CD4-positive, alpha-beta T cell treated with Interleukin-6 at 100 ng/mL for 8 hours (primary cell): ENCODE measurements at places on chromosomes 7 and 10.

DNA sequence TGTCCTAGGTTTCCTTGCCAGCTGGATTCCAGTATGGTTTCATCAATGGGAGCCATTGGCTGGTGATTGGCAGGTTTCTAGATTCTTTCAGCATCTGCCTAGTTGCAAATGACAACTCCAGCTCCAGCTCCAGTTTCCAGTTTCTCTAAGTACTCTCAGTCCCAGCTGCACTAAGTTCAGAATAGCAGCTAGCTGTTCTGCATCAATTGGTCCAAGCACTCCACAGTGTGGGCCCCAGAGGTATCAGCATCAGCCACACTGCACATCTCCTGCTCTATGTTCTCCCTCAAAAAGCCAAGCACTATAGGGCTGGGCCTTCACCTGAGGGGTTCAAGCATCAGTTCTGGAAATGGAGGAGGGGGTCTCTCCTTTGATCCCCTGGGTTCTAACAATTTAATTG lies 143.4 kb downstream of the VPS50 start:
- no peak for DNase-seq

DNA sequence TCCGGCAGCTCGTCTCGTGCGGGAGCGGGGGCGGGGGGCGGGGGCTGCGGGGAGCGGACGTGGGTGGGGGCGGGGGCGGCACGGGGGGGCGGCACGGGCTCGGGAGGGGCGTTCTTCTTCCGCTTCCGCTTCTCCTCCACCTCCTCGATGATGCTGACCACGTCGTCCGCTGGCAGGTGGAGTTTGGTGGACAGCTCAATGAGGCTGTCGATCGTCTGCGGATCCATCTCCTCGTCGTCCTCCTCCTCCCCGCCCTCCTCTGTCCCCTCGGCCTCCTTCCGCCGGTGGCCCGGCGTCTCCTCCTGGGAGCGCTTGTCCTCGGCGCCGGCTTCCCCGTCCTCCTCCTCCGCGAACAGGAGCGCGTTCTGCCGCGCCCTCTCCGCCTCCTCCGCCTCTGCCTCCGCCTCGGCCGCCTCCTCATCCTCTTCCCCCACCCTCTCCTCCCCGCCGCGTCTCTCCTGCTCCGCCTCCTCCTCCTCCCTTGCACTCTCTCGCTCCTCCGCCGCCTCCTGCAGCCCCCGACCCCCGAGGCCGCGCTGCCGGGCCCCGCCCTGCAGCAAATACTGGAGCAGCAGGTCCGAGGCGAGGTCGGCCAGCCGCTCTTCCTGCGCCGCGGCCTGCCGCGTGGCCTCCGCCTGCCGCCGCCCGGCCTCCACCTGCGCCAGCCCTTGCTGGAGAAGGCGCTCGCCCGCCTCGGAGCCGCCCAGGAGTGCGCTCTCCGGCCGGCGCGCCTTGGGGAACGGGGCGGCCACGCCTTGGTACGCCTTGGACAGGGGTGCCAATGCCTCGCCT lies 1.9 kb downstream of the VGF start:
- no peak for DNase-seq

GRCh38 chr10:12981570-12981969 lies 19.9 kb downstream of the CCDC3 start:
- DNase-seq, result no peak

DNA sequence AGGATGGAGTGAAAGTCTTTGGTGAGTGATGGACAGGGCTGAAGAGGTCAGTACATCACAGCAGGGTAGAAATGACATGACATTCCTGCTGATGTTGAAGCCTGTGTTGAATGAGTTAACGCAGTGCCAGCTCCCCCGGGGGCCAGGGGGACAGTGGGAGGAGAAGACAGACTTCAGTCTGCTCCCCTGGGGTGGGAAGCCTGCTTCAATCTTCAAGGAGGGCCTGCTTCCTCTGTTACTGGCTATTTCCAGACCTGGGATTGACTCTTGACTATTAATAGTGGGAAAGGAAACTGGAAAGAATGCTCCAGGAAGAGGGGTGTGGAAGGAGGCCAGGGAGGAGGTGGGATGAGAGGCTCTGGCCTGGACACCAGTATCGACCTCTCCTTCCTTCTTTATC lies 27.2 kb downstream of the PODXL start:
- no peak for DNase-seq

DNA sequence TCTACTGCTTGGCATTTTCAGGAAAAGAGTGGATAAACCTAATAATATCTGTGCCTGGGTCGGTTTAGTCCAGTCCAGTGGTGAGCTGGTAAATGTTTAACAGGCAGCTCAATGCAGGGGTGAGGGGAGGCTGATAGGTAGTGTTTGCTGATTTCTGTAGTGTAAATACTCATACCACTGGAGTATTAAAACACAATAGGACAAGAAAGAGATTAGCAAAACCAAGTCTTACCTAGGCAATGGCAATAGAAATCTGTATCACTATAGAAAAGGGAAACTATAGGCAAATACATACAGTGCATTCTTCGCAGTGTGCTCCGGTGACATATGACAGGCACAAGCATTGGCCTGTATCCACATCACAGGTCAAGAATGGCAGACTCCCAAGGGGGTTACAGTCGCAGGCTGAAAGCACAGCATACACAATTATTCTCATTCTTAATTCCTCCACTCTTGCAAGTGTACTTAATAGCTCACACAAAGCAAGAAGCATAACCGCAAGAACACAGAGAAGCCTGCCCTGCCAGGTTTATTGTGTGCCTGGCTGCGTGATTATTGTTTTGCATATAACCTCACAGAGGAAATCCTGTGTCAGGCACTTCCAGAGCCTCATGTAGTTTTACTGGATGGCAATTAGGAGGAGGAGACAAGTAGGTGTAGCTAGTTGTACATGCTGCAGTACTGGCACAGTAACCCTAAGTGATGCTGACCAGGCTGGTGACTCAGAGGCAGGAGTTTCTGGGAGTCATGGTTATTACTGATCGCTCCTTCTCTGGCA lies 35.0 kb downstream of the LAMB4 start:
- no peak for DNase-seq

DNA sequence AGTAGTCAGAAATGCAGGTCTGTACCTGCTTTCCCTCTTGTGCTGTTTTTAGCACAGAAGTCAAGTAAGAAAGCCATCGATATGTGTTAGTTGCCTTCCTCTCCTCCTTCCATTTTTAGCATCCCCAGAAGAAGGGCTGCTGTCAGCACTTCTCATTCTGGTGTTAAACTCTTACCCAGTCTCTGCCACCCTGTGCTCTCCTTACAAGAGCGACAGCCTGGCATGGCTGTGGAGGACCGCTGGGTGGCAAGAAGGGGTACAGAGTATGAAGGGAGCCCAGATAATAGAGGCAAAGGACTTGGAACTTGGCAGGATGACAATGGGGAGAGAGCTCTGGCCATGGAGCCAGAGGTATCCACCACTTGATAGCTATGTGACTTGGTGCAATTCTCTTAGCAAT lies 103.5 kb downstream of the RPS24 start:
- no peak for DNase-seq

DNA sequence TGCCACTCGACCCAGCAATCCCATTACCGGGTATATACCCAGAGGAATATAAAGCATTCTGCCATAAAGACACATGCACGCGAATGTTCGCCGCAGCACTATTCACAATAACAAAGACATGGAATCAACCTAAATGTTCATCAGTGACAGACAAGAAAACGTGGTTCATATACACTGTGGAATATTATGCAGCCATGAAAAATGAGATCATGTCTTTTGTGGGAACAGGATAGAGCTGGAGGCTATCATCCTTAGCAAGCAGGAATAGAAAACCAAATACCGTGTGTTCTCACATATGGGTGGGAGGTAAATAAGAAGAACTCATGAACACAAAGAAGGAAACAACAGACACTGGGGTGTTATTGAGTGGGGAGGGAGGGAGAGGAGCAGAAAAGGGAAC lies 84.7 kb downstream of the SLC16A9 start:
- DNase-seq, result no peak

- no peak for DNase-seq
These were observed 142.1 kb downstream of the PHTF2 start for GRCh38 chr7:77940647-77941046.
